ENCODE measurements at places on chromosomes 5 and 9.

DNA sequence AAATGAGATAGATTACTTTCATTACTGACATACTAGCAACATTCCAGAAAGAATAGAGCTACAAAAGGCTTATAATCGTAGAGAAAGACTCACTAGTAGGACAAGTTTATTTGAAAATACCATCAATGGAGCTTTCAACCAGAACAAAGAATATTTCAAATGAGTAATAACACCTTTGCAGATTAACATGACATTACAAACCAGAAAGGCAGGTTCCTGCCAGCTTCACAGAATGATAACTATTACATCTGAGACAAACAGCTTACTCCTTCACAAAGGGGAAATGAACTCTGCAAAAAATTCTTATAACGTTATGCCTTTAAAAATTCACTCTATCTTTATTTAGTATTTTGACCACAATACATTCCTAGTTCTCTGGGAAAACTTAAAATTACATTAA is 103.1 kb downstream of the EPB41L4A start:
- H3K4me3 ChIP-seq = no peak overlapping the region
- peaks cover 13% of the 10 kb centered on the region for H3K4me1 ChIP-seq
- H3K27ac ChIP-seq = no peak overlapping the region
- peaks cover 4% of the 10 kb centered on the region for H3K36me3 ChIP-seq
- no peaks in the 10 kb centered on the region for H3K27me3 ChIP-seq

- H3K36me3 ChIP-seq = no peaks in the 10 kb centered on the region
- peak overlapping the region; percentile 98 for H3K27ac ChIP-seq
- DNase-seq = peak; percentile 92
- peak overlapping the region; percentile 97 for H3K4me3 ChIP-seq
- H3K4me1 ChIP-seq = peaks cover 30% of the 10 kb centered on the region
Observed at GRCh38 chr9:133990366-133991213, 1.5 kb downstream of the VAV2 start.

DNA sequence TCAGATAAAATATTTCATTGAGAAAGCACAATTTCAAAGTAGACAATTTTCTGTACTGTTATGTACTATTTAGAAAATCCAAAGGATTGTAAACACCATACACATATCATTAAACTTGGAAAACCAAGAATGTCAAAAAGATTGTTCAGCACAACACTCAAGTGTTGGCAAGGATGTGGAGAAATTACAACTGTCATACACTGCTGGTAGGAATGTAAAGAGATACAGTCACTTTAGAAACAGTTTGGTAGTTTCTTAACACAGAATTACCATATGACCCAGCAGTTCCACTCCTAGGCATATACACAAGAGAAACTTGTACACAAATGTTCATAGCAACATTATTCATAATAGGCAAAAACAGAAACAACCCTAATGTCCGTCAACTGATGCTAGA is 71.2 kb downstream of the OR2K2 start:
- H3K36me3 ChIP-seq = no peaks in the 10 kb centered on the region
- no peak overlapping the region for H3K4me3 ChIP-seq

- no peak overlapping the region for H3K27ac ChIP-seq
- no peak for DNase-seq
- no peaks in the 10 kb centered on the region for H3K27me3 ChIP-seq
- H3K4me1 ChIP-seq = peaks cover 20% of the 10 kb centered on the region
Observed at GRCh38 chr5:134420343-134420742, 8.7 kb upstream of the CDKN2AIPNL start.

DNA sequence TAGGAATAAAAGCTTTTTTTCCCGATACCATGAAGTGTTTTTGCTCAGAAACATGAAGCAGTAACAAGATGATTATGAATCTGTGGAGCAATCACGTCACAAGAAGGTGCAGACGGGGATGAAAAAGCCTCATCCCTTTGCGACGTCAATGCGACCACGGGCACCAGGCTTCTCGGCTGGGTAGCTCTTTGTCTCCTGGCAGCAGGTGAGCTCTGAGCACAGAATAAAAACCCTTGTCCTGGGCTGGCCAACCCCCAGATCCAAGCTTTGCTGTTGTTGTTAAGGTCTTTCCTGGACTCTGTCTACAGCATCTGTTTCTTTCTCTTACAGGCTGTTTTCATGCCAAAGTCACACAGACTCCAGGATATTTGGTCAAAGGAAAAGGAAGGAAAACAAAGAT is 113.8 kb downstream of the ANKRD18B start:
- H3K4me3 ChIP-seq = no peak overlapping the region
- H3K36me3 ChIP-seq = no peaks in the 10 kb centered on the region
- no peaks in the 10 kb centered on the region for H3K4me1 ChIP-seq
- no peak overlapping the region for H3K27ac ChIP-seq
- no peak for DNase-seq
- H3K27me3 ChIP-seq = peaks cover 34% of the 10 kb centered on the region

DNA sequence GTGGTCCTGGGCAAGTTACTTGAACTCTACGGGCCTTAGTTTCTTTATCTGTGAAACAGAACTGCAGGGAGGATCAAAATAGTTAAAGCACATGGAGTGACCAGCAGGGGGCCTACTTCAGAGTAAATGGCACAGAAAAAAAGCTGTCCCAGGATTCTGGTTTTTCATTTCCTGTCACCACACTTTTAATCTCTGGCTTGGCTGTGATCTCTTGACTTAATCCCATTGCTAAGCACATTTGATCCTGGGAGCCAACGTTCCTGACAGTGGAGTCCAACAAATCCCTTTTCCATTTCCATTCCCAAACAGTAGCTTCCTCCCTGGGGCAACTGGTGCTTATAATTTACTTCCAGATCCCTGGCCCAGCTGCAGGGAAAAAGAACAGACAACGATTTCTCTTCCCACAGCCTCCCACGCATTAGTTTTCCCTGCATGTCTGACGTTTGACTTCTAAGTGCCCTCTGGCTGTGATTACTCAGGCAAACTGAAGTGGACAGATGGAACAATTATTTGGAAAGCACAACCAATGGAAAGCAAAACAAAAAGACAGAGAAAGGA is 136.5 kb upstream of the STK32A start:
- H3K27ac ChIP-seq = no peak overlapping the region
- H3K4me1 ChIP-seq = peaks cover 3% of the 10 kb centered on the region
- H3K4me3 ChIP-seq = no peak overlapping the region
- no peak for DNase-seq
- H3K27me3 ChIP-seq = peaks cover 3% of the 10 kb centered on the region

DNA sequence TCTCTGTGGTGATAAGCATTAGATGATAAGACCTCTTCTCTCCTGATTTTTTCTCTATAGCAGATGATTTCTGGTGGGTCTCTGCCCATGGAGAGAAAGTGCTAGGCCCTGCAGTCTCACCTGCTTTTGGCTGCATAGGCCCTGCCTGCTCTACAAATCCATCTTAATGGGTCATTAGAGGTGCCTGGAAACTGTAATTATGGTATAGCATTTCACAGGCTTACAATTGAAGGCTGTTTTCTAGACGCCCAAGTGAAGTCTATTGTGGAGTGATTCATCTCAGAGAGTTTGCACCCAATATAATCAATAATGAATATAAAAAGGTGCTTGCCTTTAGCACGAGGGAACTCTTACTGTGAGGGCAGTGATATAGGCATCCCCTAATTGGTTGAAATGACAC is 33.8 kb downstream of the NEUROG1 start:
- H3K27me3 ChIP-seq = peaks cover 55% of the 10 kb centered on the region
- DNase-seq = no peak
- no peak overlapping the region for H3K27ac ChIP-seq
- peaks cover 5% of the 10 kb centered on the region for H3K4me1 ChIP-seq
- H3K4me3 ChIP-seq = no peak overlapping the region

DNA sequence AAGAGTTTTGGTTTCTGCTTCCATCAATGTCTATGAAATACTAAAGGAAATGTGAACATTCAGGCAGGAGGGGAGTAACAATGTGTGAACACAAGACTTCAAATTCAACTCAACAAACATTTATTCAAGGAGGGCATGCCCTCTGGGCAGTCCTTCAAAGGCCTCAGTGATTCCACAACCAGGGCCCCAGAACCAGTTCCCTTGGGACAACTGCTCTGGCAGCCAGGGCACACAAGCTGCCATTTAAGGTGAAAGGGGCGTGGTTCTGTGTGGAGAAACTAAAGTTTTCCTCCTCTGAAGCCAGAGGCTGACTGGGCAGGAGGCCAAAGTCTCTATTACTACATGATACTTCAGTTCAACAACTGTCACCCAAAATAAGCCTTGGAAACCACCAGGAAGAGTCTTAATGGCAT is 3.2 kb downstream of the RBM18 start:
- H3K4me1 ChIP-seq = peaks cover 21% of the 10 kb centered on the region
- peak overlapping the region; percentile 0 for H3K4me3 ChIP-seq
- peaks cover 5% of the 10 kb centered on the region for H3K36me3 ChIP-seq
- no peak overlapping the region for H3K27ac ChIP-seq
- no peak for DNase-seq

DNA sequence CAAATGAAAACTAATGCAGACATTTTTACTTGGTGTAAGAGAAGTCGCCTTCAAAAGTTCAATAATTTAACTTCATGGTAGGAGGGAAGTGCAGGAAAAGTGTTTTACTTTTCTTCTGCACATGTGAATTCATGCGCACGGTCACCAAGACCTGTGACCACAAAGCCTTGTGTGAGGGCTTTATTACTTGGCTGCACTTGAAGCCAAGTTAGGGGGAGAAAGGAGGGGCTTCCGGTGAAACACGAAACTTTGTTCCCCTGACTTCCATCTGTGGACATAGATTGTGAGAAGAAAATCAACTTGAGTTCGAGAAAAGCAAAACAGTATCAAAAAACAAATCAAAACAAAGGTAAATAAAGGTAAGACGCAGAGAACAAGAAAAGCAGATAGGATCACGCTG is 239.9 kb downstream of the ROR2 start:
- H3K36me3 ChIP-seq = peaks cover 5% of the 10 kb centered on the region
- no peaks in the 10 kb centered on the region for H3K27me3 ChIP-seq
- no peak for DNase-seq

DNA sequence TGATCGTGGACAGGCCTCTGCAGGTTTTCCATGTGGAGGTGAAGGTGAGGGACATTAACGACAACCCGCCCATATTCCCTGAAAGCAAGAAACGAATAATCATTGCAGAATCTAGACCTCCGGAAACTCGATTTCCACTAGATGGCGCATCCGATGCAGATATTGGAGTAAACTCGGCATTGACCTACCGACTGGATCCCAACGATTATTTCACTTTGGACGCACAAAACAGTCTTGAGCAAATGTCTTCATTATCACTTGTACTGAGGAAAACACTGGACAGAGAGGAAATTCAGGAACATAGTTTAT is 621 bp downstream of the PCDHA13 start:
- no peak overlapping the region for H3K4me3 ChIP-seq
- no peaks in the 10 kb centered on the region for H3K27me3 ChIP-seq
- peak overlapping the region; percentile 28 for H3K27ac ChIP-seq
- no peaks in the 10 kb centered on the region for H3K4me1 ChIP-seq
- H3K36me3 ChIP-seq = peaks cover 54% of the 10 kb centered on the region
- no peak for DNase-seq

- no peak overlapping the region for H3K4me3 ChIP-seq
- H3K27me3 ChIP-seq = no peaks in the 10 kb centered on the region
- H3K36me3 ChIP-seq = peaks cover 21% of the 10 kb centered on the region
- DNase-seq = no peak
- no peaks in the 10 kb centered on the region for H3K4me1 ChIP-seq
- no peak overlapping the region for H3K27ac ChIP-seq
Observed at GRCh38 chr9:71719562-71719961, 48.8 kb downstream of the CEMIP2 start.

DNA sequence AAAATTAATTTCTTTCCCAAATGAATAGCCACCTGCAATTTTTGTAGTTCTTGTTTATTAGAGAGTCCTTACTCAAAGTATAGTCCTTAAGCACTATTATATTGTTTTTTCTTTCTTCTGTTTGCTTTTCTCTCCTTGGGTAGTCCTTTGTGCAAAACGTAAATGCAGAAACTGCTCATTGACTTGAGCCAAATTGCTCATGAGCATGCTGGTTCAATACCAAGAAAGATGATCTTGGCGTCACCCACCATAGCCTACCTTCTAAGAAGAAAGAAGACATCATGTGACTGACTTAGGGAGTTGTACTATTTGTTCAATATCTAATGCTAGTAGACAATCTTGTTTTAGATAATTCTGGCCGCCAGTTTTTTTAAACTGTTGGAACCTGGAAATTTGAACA is 248.8 kb upstream of the DMRT1 start:
- no peak overlapping the region for H3K27ac ChIP-seq
- H3K4me3 ChIP-seq = no peak overlapping the region
- DNase-seq = no peak
- peaks cover 31% of the 10 kb centered on the region for H3K36me3 ChIP-seq

- no peak for DNase-seq
- peaks cover 7% of the 10 kb centered on the region for H3K36me3 ChIP-seq
- no peak overlapping the region for H3K4me3 ChIP-seq
- no peaks in the 10 kb centered on the region for H3K4me1 ChIP-seq
- no peak overlapping the region for H3K27ac ChIP-seq
- H3K27me3 ChIP-seq = no peaks in the 10 kb centered on the region
Observed at GRCh38 chr9:71683598-71684235, 84.6 kb downstream of the CEMIP2 start.

- H3K4me3 ChIP-seq = no peak overlapping the region
- no peak for DNase-seq
- no peaks in the 10 kb centered on the region for H3K27me3 ChIP-seq
- peak overlapping the region; percentile 84 for H3K27ac ChIP-seq
- peaks cover 3% of the 10 kb centered on the region for H3K4me1 ChIP-seq
Observed at GRCh38 chr5:37272511-37272910, 23.3 kb upstream of the CPLANE1 start.

GRCh38 chr9:20593105-20593504 is 29.2 kb downstream of the MLLT3 start:
- H3K27me3 ChIP-seq = no peaks in the 10 kb centered on the region
- no peaks in the 10 kb centered on the region for H3K4me1 ChIP-seq
- DNase-seq = no peak
- H3K27ac ChIP-seq = no peak overlapping the region
- H3K4me3 ChIP-seq = no peak overlapping the region
- peaks cover 1% of the 10 kb centered on the region for H3K36me3 ChIP-seq

DNA sequence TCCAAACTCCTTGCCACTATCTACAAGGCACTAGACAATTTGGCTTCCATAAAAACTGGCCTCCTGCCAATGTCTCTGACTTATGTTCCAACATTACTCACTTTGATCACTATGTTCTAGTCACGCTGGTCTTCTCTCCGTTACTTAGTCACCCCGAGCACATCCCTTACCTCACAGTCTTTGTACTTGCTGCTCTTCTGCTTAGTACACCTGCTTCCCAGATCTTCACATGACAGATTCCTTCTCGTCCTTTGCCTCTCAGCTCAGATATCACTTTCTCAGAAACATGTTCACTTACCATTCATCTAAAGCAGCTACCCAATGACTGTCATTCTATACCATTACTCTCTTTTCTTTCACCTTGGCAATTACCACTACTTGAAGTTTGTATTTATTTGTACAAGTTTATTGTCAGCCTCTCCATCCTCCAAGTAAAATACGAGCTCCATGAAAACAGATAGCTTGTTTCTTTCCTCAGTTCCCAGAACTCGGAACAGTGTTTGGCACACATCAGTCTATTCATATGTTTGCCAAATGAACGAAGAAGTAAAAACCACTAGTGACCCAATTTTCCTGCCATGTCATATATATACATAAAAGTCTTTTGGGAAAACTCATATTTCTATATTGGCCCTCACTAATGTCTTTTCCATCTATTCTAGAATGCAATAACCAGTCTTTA is 5.9 kb upstream of the SLC22A5 start:
- peaks cover 11% of the 10 kb centered on the region for H3K36me3 ChIP-seq
- H3K4me1 ChIP-seq = peaks cover 1% of the 10 kb centered on the region
- H3K4me3 ChIP-seq = no peak overlapping the region
- no peak overlapping the region for H3K27ac ChIP-seq
- DNase-seq = no peak

- no peak overlapping the region for H3K4me3 ChIP-seq
- no peaks in the 10 kb centered on the region for H3K36me3 ChIP-seq
- H3K4me1 ChIP-seq = peaks cover 62% of the 10 kb centered on the region
- H3K27ac ChIP-seq = no peak overlapping the region
Observed at GRCh38 chr9:131701789-131702337, 38.0 kb downstream of the RAPGEF1 start.

Data from progenitor cell of endocrine pancreas (in vitro differentiated cells).